ENCODE measurements at places on chromosomes 2 and 18.
A peak's percentile ranks its signal among the peaks of the same experiment; 100 is the strongest.

GRCh38 chr2:165305391-165306096 is 66.3 kb downstream of the SCN2A start:
- no peak for DNase-seq

DNA sequence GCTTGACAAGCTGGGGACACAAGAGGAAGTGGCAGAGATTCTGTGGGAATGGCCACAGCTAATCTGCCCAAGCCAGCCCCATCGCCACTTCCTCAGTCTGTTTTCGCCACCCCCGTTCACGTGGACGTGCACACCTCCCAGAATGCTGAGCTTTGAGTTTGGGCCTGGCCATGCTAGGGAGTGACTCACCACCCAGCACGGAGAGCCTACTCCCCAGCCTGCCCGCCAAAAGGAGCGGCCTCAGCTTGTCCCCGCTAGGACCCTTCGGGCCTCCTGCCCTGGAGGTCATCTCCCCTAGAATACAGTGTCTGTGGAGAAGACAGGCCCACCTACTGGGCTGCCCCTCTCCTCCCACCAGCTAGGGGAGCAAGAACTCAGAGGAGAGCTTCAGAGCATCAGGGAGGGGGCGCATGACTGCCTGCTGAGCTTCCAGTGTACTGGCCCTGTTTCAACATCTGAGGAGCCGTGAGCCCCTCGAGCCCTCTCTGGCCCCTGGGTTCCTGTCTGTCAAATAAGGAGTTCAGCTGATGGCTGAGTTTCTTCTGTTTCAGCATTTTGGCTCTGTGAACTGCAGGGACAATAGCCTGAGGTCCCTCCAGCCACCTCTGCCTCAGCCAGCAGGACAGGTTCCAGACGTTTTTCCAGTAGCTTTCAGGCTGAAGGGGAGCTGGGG is 5.1 kb downstream of the SLC35F6 start:
- no peak for DNase-seq

GRCh38 chr2:178059681-178060080 is 12.9 kb downstream of the PDE11A start:
- no peak for DNase-seq

DNA sequence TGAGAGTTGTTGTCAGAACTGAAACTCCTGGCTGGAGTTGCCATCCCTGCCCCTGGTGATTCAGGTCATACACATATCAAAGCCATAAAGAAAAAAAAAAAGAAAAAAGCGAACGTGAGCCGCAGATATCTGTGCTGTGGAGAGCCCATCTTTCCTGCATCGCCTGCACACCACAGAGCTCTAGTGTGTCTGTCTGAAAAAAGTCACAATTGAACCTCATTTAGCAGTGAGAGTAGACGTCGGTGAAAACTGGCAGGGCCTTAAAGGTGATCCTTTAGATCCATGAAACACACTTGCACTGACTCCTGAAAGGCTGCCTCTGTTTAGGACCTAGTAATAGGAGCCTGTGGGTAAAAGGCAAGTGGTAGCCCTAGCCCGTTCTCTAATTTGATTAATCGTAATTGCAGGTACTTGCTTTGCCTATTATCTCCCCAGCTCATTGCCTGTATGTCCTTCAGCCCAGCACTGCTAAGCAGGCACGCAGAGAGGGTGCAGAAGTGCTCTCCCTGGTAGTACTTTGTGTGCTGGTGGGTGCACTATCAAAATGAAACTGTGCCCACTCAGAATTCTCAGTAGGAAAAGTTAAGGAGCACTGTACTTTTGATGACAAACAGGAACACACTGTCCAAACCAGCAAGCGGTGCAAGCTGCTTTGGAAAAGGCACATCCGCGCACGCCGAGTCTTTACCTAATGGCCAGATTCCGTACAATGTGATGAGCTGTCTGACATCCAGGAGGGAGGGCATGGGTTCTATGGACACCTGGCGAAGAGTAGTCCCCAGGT is 103.5 kb upstream of the ASB18 start:
- DNase-seq, result no peak

DNA sequence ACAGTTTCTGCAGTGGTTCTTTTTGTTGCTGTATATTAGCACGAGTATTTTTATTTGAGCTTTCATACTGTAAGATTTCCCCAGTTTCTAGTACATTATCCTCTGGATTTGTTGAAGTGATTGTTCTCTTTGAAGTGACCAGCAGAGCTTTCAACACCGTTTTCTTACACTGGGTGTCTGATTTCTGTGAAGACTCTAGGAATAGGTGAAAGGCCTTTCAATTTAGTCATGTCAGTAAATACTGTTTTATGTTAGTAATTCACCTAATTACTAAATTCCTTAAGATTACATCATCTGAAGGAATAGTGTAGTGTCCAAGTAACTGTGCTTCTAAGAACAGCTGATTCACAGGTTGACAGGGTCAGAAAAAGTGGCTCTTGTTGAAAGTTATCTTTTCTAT is 2.3 kb downstream of the PPM1B start:
- no peak for DNase-seq

- peak; percentile 17 for DNase-seq
Measured at GRCh38 chr2:120036145-120036544, 23.3 kb downstream of the EPB41L5 start.

GRCh38 chr2:11100130-11100529 is 55.1 kb upstream of the SLC66A3 start:
- DNase-seq, result no peak

DNA sequence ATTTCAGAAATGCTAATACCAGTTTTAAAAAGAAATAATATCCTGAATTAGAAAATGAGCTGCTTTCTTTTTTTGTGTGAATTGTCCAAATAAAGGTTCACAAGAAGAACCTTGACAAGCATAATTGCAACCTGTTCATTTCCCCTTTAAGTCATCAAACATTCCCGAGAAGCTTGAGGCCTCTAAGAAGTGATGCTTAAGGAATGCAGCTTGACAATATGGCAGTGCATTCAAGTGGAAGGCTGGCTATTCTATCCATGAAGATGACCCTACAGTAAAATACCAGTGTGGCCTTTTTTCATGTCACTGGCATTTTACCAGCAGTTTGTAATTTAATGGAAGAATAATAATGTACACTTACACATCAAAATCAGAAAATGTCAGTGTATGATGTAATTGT is 216.7 kb downstream of the CTNNA2 start:
- DNase-seq, result no peak

DNA sequence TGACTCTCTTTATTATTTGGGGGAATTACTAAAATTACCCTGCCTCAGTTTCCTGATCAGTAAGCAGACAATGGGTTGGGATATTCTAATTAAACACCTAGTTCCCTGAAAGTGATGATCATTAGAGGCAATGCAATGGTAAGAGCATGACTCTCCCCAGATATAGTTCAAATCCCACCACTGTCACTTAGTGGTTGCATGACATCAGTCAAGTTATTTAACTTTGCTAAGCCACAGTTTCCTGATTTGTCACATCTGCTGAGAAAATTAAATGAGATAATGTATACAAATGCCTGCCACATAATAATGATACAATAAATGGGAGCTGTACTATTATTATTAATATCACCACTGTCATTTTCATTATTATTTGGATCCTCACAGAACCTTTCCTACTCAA is 29.9 kb downstream of the ZEB2 start:
- DNase-seq, result no peak

DNA sequence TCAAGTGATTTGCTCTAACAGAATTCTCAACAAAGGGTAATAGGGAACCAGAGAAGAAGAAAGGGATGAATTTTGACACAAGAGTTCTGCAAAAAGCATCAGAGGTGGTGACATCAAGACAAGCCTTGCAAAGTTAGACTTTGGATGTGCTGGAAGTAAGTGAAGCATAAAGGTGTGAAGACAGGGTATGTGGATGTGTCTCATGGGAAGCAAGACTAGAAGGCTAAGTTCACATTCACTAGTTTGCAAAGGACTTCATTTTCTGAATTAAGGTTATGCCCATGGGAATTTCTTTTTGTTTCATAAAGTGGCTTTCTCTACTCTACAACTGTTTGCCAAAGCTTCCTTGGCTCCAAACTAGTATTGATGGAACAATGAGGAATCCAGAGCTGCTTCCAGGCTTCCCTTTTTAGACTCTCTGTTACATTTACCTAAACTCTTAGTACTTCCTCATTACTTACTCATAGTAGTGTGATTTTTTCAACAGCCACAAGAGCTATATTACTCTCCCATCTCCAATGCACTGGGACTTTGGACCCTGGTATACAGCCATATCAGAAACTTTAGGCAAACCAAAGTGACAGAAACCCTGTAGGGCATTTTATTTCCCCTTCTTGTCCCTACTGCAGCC is 21.1 kb upstream of the IHH start:
- DNase-seq, result no peak

- no peak for DNase-seq
Measured at GRCh38 chr18:25729072-25729471, 361.3 kb downstream of the SS18 start.

DNA sequence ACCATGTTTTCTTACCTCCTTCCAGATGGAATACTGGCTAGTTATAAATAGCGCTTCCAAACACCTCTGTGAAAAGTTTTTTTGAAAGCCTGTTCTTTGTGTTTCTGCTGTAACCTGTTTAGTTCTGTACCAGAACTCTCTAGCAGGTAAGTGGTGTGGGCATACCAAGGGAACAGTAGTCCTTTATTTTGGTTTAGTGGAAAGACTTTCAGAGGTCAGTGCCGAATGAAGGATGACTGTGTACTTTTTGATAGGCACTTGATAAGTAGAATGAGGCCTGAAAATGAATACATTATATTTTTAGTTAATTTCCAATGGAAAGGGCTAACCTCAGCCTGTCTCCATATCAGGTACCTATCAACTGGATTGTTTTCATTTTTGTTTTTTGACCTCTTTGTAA is 27.6 kb upstream of the ASB1 start:
- DNase-seq, result no peak

DNA sequence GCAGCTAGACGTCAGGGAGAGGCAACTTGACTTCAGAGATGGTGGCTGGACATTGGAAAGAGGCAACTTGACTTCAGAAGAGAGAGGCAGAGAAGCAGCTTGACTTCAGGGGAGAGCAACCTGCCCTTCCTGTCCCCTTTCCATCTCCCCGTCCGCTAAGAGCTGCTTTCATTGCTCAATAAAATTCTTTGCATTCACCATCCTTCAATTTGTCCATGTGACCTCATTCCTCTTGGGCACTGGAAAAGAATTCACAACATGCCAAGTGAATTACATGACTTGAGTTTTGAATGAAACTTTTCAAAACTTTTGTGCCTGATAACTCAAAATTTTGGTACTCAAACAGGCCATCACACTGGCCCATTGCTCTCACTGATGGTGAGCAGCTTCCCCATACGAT is 158.9 kb downstream of the DPP4 start:
- no peak for DNase-seq

- no peak for DNase-seq
Measured at GRCh38 chr2:96856776-96857666, 795 bp downstream of the ANKRD39 start.

DNA sequence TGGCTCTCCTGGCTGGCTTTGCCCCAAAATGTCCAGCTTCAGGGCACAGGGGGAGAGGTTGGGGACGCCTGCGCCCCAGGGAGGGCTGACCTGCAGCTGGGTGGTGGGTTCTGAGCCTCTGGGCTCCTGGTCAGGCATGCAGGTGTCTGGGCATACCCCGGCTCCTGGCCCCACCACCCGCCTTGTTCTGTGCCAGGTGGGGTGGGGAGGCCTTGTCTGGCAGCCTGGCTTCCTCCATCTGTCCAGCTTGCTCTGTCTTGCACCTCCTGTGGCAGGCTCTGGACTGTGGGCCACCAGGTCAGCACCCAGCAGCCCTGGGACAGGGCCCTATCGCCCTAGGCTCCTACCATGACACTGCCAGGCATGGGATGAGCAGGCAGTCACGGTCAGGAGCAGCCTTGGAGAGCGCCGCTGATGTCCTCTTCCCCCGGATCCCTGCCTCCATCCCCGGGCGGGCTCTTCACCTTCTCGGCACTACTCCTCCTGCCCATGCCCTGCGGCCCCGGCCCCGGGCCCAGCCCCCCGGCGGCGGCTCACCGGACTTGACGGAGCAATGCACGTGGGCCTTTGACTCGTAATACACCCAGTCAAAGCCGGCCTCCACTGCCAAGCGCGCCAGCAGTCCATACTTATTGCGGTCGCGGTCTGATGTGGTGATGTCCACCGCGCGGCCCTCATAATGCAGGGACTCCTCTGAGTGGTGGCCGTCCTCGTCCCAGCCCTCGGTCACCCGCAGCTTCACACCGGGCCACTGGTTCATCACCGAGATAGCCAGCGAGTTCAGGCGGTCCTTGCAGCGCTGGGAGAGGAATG is 3.6 kb downstream of the IHH start:
- DNase-seq, result no peak

DNA sequence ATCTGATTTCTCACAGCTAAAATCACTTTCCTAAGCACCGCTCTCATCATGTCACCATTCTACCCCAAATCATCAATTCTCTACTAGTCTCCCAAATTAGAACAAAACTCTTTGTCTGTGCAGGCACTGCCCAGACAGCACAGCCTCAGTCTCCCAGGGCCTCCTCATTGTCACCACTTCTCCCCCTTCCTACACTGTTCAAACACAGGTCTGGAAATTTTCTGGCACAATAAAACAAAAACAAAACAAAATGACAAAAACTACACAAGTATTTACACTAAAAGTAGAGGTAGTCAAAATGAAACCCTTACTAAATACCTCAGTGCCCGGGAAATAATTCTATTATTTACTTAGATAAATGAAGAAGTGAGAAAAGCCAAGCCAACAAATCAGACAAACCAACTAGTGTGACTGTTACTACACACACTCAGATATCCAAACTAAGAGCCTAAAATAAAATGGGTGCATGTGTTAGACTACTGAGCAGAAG is 156.2 kb upstream of the DNMT3A start:
- no peak for DNase-seq

- DNase-seq, result no peak
Measured at GRCh38 chr2:119659601-119660342, 19.2 kb upstream of the TMEM177 start.

- DNase-seq, result no peak
Measured at GRCh38 chr18:49547701-49548100, 14.2 kb upstream of the LIPG start.

DNA sequence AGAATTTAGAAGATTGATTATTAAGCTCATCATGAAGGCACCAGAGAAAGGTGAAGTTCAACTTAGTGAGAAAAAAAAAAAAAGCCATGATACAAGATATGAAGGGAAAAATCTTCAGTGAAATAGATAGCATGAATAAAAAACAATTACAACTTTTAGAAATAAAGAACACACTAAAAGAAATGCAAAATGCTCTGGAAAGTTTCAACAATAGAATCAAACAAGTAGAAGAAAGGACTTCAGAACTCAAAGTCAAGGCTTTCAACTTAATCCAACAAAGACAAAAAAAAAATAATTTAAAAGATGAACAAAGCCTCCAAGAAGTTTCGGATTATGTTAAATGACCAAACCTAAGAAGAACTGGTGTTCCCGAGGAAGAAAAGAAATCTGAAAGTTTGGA is 105.5 kb downstream of the GRB14 start:
- DNase-seq, result no peak

- DNase-seq, result no peak
Measured at GRCh38 chr2:204542982-204543608, 2.2 kb upstream of the PARD3B start.

GRCh38 chr2:23609254-23609653 is 224.3 kb downstream of the KLHL29 start:
- DNase-seq, result no peak

DNA sequence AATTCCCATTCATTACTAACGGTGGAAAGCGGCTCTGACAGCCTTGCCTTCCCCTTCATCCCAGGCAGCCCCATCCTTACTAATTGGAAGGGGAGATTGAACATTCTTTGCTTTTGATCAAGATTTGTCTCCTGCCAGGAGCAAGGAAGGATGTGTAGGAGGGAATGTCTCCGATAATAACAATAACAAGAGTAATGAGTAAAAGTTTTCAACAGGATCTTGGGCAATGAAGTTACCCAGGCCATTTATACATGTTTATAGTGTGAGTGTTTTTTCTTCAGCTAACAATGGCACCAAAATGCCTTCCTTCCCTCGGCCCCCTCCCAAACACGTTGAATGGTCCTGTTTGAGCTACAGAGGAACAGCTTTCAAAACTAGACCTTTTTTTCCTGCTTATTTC is 83.8 kb downstream of the GATA6 start:
- no peak for DNase-seq
